ENCODE measurements at places on chromosomes 3 and 15.

GRCh38 chr15:25793354-25794050 lies 69.6 kb downstream of the ATP10A start:
- no peak for DNase-seq

DNA sequence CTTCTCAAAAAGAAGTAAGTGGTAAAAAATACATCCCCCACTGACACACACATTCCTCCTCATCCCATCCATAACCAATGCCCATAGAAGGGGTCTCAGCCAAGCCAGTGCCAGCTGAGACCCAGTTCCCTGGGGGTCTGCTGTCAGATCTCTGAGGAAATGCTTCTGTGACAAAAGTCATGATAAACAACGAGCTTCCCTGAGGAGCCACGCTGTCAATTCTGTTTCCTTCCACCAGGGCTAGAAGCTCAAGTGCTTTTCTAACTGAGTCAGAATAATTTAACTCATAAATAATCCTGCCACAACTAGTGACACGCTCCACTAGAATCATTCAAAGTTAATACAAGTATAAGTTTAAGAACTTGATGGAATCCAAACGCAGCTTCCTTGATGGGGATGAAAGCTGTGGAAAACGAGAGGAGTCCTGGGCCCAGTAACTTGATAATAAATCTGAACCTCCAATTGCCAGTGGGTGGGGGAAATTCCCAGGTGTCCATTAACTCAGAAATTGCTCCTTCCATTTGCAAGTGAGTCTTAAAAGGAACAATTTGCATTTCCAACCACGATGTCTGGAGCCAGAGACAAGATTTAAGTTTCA lies 348.7 kb upstream of the LMCD1 start:
- no peak for DNase-seq

DNA sequence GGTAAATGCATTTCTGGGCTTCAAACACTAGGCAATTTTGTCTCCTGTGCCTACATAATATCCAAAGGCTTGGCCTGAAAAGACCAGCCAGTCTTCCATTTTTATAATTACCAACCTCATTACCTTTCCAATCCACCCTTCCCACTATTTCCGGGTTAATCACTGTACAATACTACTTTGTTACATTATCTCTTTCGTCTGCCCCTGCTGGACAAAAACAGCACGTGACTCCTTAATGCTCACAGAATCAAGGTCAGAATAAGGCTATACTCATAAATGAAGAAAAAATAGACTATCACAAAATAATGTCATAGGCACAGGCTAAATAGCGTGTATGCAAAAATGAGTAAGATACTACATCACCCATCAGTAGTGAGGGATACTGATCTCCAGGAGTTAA lies 40.1 kb downstream of the ABI3BP start:
- DNase-seq, result no peak

- no peak for DNase-seq
These were observed 43.7 kb upstream of the IGSF10 start for GRCh38 chr3:151504606-151505005.

DNA sequence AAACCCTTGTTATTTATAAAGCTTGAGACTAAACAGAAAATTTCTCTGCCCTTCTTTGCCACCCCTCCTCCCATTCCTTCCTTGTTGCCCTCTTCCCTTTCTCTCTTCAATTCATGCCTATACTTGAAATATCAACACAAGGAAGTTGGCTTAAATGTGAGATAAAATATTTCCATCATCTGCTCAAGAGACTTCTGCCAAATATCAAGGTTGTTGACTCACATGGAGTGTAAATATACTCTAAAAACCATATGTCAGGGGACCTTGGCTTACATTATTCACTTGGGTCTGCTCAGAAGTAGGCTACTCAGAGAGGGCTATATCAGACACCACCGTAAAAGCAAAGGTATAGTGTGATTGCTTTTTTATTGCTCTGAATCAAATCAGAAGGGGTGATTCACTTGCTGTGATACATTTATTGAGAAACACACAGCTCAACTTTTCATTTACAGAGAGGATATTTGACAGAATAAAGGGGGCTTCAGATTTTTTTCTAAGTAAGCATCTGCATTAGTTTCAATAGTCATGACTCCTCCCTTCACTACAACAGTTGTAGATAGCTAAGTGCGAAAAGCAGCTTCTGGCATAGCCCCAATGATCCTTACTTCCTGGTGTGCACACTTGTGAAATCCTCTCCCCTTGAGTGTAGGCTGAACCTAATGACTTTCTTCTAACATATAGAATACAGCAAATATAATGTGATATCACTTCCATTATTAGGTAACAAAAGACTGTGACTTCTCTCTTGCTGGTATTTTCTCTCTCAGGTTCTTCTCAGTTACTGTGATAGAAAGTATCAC lies 386.2 kb downstream of the EFHB start:
- no peak for DNase-seq

DNA sequence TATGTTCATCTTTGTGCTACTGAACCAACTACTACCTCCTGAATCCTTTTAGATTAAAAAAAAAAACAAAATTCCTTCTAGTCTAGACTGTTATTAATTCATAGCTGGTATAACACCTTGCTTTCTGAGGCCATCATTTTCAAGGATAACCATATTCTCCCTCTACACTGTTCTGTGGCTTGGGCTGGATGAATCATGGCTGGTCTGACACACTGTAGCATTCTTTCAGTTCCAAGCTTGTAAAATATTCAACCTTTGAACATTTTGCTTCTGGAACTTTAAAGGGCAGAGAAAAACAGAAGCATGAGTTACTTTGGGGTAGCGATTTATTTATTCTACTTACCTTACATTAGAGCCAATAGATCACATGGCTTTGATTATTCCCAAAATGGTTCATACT lies 7.6 kb downstream of the HSPBAP1 start:
- no peak for DNase-seq

- no peak for DNase-seq
These were observed 1.8 kb downstream of the CX3CR1 start for GRCh38 chr3:39277893-39278615.

- no peak for DNase-seq
These were observed 89.0 kb upstream of the FGF12 start for GRCh38 chr3:192816351-192816750.

- DNase-seq, result no peak
These were observed 230.3 kb downstream of the SCAPER start for GRCh38 chr15:76674883-76675282.

DNA sequence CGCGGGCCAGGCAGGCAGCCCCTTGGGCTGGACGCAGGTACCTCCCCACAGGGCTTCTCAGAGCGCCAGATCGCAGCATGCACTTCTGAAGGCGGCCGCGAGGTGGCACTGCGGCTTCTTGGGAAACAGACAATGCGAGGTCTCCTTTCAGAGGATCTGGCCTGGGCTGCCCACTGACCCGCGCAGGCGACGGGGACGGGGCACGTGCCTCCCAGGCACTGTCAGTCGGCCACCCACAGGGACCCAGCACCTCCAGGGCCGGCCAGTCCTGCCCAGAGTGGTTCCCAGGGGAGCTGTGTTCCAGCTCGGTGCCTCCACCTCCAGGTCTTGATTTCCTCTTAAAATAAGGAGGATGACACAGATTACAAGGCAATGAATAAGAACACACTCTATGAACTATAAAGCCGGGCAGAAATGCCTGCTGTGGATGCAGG lies 24.4 kb upstream of the TXNRD3 start:
- DNase-seq, result peak; percentile 80

GRCh38 chr3:70646635-70647034 lies 334.2 kb upstream of the MDFIC2 start:
- no peak for DNase-seq

- DNase-seq, result no peak
These were observed 16.9 kb upstream of the FSIP1 start for GRCh38 chr15:39799552-39800011.

DNA sequence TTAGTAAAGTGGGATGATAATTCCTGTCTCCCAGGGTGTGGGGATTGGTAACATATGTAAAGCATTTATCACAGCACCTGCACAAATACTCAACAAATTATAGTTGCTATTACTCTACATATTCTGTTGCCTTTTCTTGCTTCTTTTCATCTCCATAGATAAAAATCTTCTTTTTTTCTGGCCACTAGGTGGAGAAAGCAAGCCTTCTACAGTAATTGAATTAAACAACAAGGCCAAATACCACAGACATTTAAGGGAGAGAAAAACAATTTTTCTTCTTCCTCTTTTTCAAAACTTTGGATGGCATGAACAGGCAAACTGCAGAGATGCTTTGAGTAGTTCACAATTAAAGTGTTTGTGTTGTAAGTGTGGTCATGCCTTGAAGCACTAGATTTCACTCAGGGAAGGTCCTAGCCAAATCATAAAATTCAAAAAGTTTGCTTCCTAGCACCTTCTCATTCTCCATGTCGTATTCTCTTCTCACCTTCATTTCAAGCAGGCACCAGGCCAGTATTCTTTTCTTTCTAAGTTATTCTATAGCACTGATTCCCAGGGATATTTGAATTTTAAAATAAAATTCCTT lies 493.4 kb upstream of the TGFBR2 start:
- no peak for DNase-seq

GRCh38 chr15:92899601-92899947 lies 550 bp upstream of the CHD2 start:
- no peak for DNase-seq

- no peak for DNase-seq
These were observed 7.1 kb downstream of the RYR3 start for GRCh38 chr15:33317896-33318295.

- DNase-seq, result no peak
These were observed 25.6 kb downstream of the TPM1 start for GRCh38 chr15:63067976-63068743.

DNA sequence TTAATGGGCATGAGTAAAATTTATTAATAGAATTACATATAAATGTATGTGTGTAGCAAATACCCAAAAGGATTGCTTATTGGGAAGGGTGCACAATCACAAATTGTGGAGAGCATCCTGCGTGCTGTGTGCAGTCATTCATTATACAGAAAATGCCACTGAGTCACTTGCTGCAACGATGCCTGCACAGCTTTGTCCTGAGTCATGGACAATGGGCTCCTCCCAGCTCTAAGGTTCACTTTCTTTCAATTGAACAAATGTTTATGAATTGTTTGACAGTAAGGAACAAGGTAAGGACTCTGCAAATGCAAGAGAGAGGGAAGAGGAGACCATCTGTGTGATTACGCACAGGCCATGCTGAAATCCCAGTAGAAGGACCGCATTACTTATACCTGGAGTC lies 18.7 kb downstream of the CFAP161 start:
- DNase-seq, result no peak

GRCh38 chr3:155052470-155052869 lies 27.6 kb upstream of the MME start:
- no peak for DNase-seq

GRCh38 chr3:34844323-34844620 lies 795.1 kb upstream of the ARPP21 start:
- DNase-seq, result no peak

- no peak for DNase-seq
These were observed 141.9 kb upstream of the CCDC54 start for GRCh38 chr3:107235193-107235927.

GRCh38 chr3:30203301-30203700 lies 403.1 kb upstream of the TGFBR2 start:
- no peak for DNase-seq

GRCh38 chr3:113531826-113532697 lies at the start of gene SIDT1:
SIDT1 (plus strand) TSS chr3:113532555; CDS start chr3:113533022, 467 bp downstream.
- peak; percentile 65 for DNase-seq

- DNase-seq, result no peak
These were observed 330.9 kb downstream of the SHQ1 start for GRCh38 chr3:72517336-72517735.

- DNase-seq, result no peak
These were observed 50.7 kb upstream of the FOXB1 start for GRCh38 chr15:59953392-59953883.

DNA sequence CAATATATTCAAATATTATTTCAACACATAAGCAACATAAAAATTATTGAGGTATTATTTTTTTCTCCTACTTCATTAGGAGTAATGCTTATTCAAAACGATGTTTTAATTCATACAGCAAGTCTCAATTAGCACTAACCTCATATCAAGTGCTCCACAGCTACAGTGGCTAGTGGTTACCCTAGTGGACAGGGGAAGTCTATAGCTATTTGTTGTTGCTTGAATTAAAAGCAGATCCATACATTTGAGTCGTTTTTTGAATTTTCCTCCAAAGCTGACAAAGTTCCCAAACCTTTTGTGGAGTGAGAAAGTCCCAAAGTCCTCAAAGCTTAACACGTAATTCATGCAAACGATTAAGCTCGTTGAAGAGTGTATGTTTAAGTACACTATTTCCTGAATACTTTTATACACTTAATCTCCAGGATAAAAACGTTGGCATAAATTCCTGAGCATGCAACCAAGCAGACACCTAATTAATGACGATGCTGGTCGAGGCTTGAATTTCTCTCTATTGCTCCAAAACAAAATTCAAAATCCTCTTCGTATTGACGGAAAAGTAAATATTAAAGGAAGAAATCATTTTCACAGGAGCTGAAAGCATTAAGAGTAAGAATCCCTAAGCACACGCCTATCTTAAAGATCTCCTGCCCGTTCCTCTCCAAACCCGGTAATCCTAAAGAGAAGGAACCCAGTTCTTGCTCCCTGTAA lies 985 bp downstream of the VPS13C start:
- DNase-seq, result no peak

DNA sequence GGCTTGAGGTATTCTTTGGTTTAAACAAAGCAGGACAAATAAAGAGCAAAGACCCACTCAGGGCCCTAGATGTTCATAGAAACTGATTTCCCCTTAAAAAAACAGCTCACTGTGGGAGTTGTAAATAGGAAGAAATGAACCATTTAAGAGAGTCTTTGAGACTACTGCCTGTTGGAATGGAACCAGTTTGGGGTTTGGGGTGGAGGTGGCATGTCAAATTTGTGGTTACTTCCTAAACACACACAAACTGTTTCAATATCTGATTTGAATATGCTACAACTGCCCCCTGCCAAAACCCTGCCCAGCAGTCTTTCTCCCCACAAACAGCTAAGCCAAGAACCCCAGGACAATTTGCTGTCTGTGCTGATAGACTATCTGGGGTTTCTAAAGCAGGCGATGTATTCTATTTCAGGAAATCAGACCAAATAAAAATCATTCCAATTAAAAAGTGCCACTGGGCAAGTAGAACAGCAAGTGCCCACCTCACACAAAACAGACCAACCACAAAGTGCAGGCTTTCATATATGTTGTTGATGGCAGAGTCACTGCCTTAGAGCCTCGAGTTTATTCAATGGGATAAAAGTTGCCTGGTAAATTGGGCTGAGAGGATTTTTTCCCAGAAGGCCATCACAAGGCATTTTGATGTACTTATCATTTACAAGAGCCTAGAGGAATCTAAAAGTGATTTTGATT lies 293.9 kb upstream of the PROK2 start:
- DNase-seq, result no peak

DNA sequence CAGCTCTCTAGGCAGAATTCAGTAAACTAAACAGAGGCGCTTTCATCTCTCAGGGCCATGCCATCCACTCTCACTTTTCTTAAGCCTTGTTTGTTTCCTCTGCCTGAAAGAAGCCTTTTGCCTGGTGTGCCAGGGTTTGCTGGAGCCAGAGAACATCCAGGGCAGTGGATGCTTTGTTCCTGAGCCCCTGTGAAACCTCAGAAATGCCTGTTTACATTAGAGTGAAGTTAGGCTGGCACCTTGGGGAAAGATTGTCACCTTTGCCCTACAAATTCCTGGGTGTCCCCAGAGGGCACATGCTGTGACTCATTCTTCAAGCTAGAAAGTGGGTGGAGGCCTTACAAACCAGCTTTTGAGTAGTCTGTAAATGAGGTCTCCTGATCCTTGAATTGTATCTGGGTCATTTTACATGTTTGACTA lies 10.7 kb upstream of the TRAK1 start:
- DNase-seq, result no peak

GRCh38 chr3:151998744-151999143 lies 125.3 kb downstream of the SUCNR1 start:
- no peak for DNase-seq

- no peak for DNase-seq
These were observed 2.9 kb downstream of the PCOLCE2 start for GRCh38 chr3:142886021-142886420.

GRCh38 chr15:79089331-79089889 lies 1.2 kb downstream of the RASGRF1 start:
- no peak for DNase-seq

Measured in activated gamma-delta T cell treated with Interleukin-2 at 50 U/mL for 16 hours (primary cell).